ENCODE measurements at places on chromosomes 1 and 21.

DNA sequence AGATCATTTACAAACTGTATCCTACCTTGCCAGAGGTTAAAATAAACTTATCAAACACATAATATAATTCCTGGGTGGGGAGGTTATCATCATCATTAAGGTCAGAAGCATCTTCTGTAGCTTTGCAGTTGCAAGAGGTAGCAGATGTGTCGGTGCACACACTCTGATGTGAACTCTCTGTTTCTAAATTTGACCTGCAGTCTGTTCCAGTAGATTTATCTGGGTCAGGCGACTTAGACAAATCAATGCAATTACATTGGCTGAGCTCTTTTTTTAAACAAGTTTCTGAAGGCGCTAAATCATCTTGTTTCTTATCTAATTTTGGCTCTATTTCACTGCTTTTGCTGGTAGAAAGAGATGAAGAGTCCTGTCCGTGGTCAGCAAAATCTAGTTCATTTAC lies 70.4 kb downstream of the PRPF38A start:
- DNase-seq, result no peak

GRCh38 chr1:206050655-206051235 lies 2.2 kb upstream of the RHEX start:
- DNase-seq, result peak; percentile 13

DNA sequence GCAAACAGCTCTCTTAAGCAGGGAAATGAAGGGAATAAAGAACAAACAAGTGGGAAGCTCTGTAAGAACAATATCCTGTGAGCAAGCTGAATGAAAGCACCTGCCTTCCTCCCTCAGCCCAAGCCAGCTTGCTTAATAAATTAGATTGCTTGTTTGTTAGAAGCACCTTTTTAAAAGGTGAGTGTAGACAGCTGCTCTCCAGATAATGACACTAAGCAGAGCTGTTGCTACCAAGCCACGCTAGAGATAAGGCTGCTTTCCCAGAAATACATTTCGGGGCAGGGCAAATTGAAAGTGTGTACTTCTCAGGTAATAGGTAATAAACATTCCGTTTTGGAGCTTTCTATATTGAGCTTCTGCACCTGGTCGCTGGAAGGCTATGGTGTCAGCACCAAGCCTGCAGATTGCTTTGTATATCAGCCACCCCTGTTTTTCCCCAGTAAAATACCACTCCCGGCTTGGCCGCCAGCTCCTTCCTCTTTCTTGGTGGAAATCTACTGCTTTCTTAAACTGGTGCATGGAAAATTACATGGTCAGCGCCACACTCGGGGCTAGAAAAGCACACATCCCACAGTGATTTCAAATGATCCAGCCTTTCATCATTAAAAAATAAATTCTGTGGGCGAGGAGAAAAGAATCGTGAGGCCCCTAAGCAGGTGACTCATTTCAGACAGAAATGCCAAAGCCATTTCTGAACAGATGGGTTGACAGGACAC lies 151.3 kb downstream of the ETS2 start:
- DNase-seq, result peak; percentile 47

GRCh38 chr1:35640380-35641232 lies 720 bp downstream of the PSMB2 start:
- DNase-seq, result no peak

DNA sequence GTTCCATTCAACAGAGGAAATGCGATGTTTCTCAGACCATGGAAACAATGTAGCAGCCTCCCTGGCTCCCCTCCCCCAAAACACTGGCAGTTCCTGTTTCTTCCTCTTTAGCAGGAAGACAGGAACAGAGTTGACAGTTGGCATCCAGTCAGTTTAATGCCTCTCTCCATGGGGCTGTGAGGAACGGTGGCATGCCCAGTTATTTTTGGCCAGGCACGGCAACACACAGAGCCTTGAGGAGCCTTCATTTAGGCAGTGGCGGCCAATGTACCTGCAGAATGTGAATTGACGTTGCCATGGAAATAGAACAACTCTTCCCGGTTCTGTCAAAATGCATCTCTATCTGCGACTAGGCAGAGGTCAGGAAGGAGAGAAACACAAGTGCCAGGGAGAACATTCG lies 330.6 kb downstream of the DSCAM start:
- DNase-seq, result no peak

GRCh38 chr1:214551436-214552173 lies at the start of gene PTPN14:
PTPN14 (minus strand) TSS chr1:214551602; CDS start chr1:214464803, 86,799 bp downstream.
- DNase-seq, result peak; percentile 99

DNA sequence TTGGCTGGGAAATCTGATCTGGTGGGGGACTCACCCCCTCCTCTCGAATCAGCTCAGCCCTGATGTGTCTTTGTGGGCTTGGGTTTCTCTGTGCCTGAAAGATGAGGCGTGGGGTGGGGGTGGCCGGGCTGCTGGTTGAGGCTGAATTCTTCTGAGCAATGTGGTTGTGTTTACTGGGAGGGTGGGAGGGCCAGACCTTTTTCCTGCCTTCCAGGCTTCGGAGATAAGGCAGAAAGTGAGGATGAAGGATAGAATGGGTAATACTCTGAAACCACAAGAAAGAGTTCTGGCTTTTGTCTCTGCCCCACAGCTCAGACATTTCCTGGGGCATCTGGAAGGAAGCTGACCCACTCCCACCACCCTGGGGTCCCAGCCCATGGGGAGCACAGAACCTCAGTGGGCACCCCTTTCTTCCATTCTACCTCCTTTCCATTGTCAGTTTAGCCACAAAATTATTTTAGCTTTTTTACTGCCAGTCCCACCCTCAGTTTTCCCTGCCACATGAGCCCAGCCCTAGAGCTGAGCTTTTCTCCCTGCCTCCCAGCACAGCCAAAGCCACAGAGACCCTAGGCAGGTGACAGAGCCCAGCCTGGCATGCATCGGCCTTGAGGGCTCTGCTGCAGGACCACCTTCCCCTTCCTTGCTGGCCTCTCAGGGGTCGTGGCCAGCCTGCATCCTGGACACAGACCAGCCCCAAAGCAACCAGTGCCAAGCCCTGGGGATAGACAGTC lies 11.2 kb downstream of the ALX3 start:
- peak; percentile 46 for DNase-seq

GRCh38 chr1:233269656-233270055 lies 25.9 kb downstream of the PCNX2 start:
- DNase-seq, result peak; percentile 47

- DNase-seq, result no peak
Observed at GRCh38 chr1:229760478-229760996, 134.5 kb downstream of the URB2 start.

GRCh38 chr1:115419571-115419970 lies 81.5 kb upstream of the NGF start:
- no peak for DNase-seq

GRCh38 chr1:214895011-214895600 lies 187.4 kb upstream of the KCNK2 start:
- DNase-seq, result peak; percentile 75

DNA sequence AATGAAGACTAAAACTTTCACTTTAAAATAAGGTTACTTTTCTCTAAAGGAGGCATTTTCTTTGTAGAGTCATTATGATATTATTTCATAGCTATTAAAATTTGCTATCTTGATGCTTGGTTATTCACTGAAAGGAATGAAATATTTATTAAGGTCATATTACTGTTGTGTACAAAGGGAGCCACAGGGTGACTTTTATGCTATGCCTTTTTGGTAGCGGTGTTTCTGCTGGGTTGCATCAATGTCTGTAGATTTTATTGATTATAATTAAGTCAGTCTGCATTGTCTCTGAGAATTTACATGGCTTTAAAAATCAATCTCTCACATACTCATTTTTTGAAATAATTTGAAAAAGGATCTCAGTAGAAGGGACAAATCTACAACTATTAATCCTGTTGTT lies 84.9 kb downstream of the NFIA start:
- DNase-seq, result no peak

GRCh38 chr1:155888481-155888880 lies 22.7 kb downstream of the RIT1 start:
- DNase-seq, result no peak

DNA sequence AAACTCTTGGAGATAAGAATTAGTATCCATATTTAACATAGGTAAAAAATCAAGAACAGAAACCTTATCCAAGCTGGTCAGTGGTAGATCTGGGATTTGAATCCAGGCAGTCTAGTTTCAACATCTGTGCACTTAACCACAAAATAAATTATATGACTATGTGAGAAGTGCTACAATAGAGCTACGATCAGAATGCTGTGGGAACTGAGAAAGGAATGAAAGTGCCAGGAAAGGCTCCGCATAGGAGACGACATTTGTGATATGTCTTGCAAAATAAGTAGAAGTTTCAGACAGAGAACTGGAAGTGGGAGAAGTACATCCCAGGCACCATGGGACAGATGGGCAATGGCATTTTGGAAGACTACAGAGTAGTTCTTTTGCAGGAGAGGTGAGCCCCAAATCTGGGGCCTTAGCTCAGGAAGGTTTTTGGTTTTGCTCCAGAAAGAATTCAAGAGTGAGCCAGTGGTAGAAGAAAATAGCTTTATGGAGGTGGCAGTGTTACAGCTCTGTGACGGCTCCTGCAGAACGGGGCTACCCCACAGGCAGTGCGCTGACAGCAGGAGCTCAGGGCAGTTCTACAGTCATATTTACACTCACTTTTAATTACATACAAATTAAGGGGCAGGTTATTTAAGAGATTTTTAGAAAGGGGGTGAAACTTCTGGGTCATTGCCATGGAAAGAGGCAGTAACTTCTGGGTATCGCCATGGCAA lies 25.5 kb upstream of the GJA5 start:
- DNase-seq, result no peak

DNA sequence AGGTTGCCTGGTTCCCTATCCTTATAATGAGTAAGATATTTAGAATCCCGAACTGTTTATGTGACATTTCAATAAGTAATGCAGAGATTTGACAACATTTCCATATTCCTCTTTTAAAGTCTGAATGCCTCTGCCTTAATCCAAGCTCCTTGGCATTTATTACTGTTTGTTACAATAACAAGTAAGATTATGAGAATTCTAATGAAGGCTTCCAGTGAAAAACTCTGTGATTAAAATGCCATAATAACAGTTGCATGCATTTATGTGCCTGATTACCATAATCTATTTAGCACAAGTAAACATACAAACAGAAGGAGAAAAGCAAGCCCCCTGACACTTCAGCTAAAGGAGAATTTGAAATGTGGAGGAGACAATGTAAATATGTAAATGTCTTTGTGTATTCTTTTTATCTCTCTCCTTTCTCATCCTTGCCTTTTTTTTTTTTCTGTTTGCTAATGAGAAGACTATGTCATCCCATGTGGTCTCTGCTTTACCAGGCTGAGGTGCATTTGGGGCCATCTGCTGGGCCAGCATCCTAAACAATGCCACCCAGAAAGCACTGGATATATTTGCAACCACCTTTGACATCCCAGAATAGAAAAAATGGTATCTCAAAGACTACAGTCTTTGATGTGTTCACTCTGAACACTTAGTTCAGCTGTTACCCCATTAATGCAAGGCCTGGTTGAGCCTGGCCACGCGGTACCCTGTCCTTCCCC lies 17.2 kb upstream of the OLIG2 start:
- DNase-seq, result no peak

GRCh38 chr1:230301322-230301721 lies 124.8 kb downstream of the PGBD5 start:
- DNase-seq, result no peak

GRCh38 chr21:23093259-23093658 lies 2095.1 kb downstream of the NCAM2 start:
- no peak for DNase-seq

- no peak for DNase-seq
Observed at GRCh38 chr1:168637350-168637991, 61.1 kb downstream of the XCL1 start.

- no peak for DNase-seq
Observed at GRCh38 chr1:23704834-23705495, 13.4 kb downstream of the RPL11 start.

GRCh38 chr21:46002841-46003574 lies 21.4 kb downstream of the COL6A1 start:
- no peak for DNase-seq

DNA sequence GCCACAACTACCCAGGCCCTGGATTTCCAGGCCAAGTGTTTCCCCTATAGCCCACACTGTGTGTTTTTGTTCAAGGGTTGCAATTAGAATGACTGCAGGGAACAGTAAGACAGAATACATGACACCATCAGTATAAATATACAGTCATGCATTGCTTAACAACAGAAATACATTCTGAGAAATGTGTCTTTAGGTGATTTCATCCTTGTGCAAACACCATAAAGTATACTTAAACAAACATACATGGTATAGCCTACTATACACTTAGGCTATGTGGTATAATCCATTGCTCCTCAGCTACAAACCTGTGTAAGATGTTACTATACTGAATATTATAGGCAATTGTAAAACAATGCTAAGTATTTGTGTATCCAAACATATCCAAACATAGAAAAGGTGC lies 7.5 kb upstream of the SLC44A5 start:
- no peak for DNase-seq

- DNase-seq, result no peak
Observed at GRCh38 chr1:154896771-154897286, 26.7 kb upstream of the KCNN3 start.

- DNase-seq, result no peak
Observed at GRCh38 chr1:197150336-197151005, 4.0 kb upstream of the ASPM start.

GRCh38 chr1:160739098-160739511 lies at the start of gene SLAMF7:
SLAMF7 (plus strand) TSS chr1:160739247; CDS start chr1:160739302, 55 bp downstream.
- DNase-seq, result no peak

DNA sequence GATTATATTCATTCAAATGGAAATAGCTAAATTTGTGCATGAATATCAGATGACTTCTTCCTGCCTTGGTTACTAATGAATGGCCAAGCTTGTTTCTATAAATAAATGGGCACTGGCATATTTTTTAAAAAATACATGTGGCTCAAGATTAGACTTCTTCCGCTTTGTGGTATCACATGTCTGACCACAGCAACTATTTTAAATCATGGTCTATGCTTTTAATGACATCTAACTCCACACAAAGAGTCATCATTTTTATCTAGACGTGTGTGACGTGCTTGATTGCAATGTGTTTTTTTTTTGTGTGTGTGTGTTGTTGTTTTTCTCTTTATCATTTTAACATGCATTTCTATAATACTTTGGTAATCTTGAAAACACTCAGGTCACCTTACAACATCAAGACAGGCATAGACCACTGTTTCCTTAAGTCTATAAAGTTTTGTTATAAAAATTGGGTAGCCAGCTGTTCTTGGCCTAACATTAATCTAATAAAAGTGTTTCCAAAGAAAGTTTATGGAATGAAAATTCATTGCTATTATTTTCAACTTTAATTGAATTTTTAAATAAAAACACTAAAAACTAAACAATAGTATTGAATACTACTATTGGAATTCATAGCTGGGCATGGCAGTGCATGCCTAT lies 29.5 kb downstream of the RGS1 start:
- no peak for DNase-seq

DNA sequence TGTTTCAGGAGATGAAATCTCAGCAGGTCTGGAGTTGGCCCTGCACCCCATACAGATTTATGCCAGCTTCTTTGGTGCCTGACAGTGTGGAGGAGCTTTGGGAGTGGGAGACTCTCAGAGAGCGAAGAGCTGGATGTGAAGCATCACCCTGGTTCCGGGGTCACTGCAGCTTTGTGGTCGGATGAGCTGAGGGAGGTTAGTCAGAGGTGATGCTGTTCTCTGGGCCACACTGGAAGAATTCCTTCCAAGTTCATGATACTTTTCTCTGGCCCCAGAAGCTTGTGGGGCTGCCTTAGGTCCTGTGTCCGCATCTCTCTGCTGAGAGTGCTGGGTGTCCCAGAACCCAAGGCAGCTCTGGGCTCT lies 467.8 kb downstream of the CAMTA1 start:
- DNase-seq, result peak; percentile 39

- DNase-seq, result no peak
Observed at GRCh38 chr1:214318356-214318755, 37.4 kb downstream of the SMYD2 start.
